ENCODE measurements at places on chromosomes 2 and 18.

DNA sequence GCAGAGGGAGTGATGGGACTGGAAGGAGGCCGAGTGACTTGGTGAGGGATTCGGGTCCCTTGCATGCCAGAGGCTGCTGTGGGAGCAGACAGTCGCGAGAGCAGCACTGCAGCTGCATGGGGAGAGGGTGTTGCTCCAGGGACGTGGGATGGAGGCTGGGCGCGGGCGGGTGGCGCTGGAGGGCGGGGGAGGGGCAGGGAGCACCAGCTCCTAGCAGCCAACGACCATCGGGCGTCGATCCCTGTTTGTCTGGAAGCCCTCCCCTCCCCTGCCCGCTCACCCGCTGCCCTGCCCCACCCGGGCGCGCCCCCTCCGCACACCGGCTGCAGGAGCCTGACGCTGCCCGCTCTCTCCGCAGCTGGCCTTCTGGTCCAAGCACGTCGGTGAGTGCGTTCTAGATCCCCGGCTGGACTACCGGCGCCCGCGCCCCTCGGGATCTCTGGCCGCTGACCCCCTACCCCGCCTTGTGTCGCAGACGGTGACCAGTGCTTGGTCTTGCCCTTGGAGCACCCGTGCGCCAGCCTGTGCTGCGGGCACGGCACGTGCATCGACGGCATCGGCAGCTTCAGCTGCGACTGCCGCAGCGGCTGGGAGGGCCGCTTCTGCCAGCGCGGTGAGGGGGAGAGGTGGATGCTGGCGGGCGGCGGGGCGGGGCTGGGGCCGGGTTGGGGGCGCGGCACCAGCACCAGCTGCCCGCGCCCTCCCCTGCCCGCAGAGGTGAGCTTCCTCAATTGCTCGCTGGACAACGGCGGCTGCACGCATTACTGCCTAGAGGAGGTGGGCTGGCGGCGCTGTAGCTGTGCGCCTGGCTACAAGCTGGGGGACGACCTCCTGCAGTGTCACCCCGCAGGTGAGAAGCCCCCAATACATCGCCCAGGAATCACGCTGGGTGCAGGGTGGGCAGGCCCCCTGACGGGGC, 4.6 kb downstream of the PROC start:
- DNase-seq = no peak

- DNase-seq = no peak
These were observed 51.7 kb downstream of the CAB39 start for GRCh38 chr2:230764346-230764745.

DNA sequence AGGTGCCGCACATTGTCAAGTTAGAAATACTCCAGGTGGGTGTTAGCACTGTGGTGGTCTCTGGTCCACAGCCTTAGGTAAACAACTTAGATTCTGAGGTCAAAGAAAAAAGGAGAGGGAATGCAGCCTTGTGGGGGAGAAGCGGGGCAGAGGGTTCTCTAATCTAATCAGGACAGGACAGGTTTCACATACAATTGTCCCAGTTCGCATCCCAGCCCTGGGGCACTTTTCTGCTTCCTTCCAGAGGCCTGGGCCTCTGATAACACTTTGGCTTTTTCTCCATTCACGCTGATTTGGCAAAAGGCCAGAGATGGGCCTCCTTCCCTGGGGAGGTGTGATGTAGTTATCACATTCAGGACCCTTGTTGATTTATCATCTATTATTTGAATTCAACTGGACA, 32.5 kb downstream of the SLC1A4 start:
- no peak for DNase-seq

DNA sequence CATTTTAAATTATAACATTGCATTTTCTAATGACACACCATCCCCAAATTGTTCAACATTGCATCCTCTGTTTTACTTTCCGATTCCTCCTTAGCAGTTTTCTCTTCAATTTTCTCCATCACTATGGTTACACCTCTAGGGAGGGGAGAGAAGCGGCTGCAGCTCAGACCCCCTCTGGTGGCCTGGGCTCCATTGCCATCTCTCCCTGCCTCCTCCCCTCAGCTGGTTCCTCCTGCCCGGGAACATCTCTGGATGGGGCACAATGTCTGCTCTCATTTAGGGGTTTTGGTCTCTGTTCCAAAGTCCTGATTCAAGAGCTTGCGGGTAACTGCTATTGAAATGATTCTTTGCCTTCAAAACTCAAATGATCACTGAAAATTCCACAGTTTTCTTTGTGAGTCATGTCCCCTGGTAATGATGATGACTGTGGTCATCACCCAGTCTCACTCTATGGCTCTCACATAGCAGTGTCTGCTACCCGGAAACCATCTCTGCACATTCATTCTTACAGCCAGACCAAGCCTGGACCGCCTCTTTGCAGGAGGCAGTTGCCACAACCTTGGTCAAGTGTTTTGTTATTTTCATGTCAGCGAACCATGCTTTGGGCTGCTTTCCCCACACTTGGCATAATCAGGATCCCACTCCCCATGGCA, 263.9 kb downstream of the ALPK2 start:
- DNase-seq = no peak

DNA sequence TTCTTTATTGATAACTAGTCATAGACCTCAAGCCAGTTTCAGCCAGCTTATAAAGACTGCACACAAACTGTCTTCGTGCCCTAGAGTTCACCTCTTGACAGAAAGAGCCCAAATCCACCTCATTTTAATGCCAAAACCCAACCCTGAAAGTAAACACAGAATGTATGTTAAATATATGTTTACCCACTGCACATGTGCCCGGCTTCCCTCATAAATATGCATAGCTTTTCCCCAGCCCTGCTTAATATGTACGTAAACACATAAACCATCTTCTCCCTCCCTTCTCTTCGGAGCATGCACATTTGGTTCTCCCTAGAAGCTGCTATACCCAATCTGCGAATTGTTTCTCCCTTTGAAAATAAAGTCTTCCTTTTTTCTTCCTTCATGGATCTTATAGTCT, 73.9 kb upstream of the XIRP2 start:
- no peak for DNase-seq

GRCh38 chr2:53535234-53535840, 232.3 kb upstream of the CHAC2 start:
- no peak for DNase-seq

DNA sequence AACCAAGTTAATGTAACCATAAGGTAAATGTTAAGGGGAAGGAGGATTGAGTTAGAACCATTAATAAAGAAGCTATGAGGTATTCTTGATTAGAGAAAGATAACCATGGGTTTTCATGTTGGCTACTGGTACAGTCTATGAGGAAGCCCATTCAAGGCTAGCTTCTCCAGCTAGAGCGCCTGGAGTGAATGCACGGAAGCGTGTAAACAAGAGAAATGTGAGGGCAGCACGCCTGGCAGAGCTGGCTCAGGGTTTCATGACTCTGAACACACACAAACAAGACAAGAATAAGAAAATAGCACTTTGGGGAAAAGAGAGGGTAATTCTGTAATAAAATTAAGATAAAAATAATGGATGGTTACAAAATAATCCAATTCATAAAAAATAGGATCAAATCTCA, 255.3 kb downstream of the PDE11A start:
- DNase-seq = no peak

DNA sequence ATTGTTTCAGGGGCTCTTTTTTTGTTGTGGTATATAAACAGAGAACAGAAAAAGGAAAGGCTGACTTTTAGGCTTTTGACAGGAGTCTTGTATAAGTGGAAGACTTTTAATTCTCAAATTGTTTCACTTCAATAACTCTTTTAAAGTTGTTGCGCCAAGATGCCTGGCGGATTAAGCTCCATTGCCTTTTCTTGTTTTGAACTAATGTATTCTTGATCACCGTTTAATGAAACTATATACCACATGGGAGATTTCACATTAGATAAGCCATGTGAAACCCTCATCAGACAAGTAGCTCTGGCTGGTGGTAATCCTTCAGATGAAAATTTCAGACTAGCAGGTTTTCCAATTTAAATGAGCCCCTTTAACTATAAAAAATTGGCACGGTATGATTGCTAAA, 257.4 kb downstream of the CCDC178 start:
- no peak for DNase-seq

DNA sequence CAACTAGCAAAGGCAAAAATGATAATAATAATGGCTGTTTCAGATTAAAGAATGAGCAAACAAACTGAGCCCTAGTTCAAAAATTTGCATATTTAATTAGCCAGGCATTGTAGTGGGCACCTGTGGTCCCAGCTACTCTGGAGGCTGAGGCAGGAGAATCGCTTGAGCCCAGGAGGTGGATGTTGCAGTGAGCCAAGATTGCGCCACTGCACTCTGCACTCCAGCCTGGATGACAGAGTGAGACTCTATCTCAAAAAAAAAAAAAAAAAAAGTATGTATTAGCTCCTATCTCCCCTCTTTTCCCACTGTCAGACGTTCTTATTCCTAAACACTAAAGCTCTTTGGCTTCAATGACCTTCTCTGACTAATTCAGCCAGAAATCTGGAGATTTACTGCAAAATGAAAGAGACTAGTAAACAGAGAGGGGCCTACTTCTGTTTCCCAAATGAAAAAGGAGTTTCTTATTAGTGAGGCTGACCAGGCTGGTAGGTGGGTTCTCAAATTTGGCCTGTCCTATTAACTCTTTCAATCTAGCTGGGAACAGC, 3.9 kb upstream of the SRBD1 start:
- DNase-seq = no peak

GRCh38 chr18:45686891-45687611, 36.9 kb upstream of the SLC14A1 start:
- DNase-seq = peak; percentile 18

DNA sequence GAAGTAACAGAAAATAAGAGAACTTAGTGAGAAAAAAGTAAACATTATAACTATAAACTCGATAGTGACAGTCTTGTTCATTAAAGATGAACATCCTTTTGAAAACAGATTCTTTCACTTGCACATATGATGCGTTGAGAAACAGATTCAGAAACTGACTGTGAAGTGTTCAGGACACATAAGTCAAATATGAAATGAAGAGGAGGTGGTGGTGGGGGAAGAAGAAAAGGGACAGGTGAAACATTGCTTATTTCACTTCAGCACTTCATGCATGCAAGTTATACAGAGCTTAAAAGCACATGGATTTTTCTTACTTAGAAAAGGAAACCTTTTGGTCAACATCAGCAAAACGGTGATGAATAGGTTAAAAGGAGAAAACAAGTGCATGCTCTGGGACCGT, 42.5 kb downstream of the STAT4 start:
- DNase-seq = no peak

- DNase-seq = peak; percentile 4
These were observed 48.9 kb downstream of the TGIF1 start for GRCh38 chr18:3498698-3499471.

DNA sequence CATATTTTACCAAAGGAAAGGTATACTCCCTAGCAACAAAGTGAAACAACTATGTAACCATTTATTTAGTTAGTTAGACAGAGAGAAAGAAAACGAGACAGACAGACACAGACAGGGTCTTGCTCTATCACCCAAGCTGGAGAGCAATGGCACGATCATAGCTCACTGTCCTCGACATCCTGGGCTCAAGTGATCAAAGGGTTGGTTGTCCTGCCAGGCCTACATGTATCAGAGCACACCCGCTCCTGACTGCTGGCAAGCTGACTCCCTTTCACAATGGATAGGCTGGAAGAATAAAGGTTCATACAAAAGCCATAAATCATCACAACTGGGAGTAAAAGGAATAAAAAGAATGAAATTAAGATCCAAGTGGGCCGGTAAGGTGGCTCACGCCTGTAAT, 53.5 kb downstream of the ATL2 start:
- DNase-seq = no peak

GRCh38 chr2:4174796-4175195, 471.4 kb downstream of the DCDC2C start:
- no peak for DNase-seq

DNA sequence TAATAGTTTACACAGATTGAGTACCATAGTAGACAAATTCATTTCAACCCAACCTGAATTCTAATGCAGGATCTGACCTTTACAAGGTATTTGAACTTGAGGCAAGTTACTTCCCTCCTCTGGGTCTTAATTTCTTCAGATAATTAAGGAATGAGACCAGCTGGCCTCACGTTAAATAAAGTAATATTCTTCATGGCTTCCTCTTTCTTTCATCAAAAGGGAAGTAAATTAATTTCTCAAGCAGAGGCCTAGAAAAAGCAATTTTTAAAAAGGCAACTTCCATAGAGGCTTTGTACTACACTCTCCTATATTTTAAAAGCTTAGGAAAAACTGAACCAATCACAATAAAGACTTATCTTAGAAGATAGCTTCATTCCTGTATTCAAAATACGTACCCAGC, 109.2 kb downstream of the EXOC6B start:
- no peak for DNase-seq

GRCh38 chr2:166091439-166091838, 36.4 kb downstream of the SCN1A start:
- DNase-seq = no peak

- DNase-seq = no peak
These were observed 258.6 kb downstream of the RAD51AP2 start for GRCh38 chr2:17259613-17260012.

DNA sequence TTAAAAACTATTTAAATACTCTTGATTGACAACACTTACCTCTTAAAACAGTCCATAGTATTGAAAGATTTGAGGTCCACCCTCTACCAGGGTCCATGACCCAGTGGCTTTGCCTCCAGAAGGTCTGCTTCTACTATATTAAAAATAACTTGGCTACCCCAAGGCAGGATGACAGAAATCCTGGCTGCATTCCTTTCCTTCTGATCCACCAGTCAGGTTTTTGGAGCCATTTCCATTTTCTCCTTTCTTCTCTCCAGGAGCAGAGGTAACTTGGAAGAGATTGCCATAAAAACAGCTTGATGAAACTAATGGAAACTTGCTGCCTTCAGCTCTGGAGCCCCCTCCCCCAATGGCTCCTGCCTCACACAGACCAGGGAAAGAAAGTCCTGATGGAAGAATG, 2.6 kb upstream of the FAM171B start:
- no peak for DNase-seq

DNA sequence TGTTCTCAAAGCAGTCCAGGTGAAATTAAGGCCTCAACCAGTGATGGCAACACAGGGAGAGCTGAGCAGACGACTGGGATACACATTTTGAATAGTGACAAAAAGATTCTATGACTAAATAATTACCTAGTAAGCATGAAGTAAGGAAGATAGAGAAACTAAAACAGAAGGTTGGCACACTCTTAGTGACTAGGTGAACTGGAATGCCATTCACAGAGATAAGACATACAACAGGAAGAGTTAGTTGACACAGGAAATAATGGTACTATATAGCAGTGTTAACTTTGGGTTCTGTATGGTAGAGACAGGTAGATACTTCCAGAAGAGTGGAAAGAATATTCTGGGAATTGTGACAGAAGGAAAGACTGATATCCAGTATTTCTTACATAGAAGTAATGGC, 181.8 kb upstream of the NT5C1B start:
- no peak for DNase-seq
